ENCODE measurements at places on chromosomes 1 and 21.
A peak's percentile ranks its signal among the peaks of the same experiment; 100 is the strongest.

DNA sequence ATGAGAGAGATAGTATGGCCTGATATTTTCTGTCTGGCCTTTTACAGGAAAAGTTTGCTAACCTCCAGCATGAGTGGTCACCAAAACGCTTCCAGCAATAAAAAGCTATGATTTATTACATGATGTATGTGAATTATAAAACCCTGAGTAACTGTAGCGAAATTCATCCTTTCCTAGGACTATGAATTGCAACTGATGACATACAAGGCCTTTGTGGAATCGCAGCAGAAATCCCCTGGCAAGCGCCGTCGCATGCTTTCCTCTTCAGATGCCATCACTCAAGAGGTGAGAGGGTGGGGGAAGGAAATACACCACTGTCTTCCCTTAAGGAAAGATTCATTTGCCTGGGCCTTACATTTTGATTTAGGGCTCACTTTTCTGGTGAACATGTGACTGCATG lies 117.9 kb downstream of the MACF1 start:
- no peak for DNase-seq

DNA sequence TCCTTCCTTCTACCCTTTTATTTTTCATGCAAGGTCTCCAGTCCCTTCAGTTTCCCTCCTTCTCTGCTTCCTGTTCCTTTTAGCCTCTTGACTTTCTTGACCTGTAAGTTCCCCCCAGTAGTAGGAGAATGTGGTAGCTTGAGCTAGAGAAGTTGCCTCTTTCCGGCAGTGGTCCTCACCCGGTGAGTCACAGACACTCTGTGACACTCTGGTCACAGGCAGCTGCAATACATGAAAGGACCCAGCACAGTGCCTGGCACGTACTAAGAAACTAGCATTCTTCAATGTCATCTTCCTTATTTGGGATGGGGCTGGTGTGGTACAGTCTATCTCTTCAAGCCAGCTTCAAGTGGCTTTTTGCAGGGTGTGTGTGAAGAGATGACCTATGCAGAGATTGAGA lies 16.0 kb downstream of the PFKFB2 start:
- DNase-seq = no peak

- DNase-seq = no peak
These were observed 18.0 kb downstream of the UBE2T start for GRCh38 chr1:202323731-202324130.

GRCh38 chr1:27491748-27492700 lies 2.1 kb upstream of the WASF2 start:
- DNase-seq = no peak

- DNase-seq = no peak
These were observed 17.1 kb upstream of the SPSB1 start for GRCh38 chr1:9275567-9276034.

- no peak for DNase-seq
These were observed 105.0 kb upstream of the ADGRL2 start for GRCh38 chr1:81695741-81696140.

DNA sequence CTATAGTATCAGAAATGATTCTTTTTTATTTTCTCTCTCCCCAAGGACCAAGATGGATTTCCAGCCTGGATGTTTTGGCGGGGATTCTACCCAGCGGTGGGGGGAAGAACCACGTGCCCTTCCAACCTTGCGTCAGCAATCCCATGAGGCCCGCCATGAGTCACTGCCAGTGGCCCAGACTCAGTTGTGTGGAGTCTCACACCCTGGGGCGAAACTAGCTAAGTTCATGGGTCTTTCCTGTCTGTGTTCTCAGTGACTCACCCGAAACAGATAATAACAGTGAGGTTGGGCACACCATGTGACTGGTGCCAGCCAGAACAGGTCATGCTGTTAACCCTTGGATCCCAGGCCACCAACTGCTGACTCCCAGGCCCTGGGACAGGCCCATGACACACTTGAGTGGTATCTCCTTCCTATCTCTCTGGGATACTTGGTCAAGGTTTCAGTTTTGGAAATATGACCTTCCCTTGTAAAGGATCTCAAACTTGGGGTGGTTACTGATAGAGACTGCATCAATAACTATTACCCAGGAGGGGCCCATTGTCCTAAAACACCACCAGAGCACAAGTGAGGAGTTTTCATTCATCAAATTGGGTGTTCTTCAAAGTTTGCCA lies 98.0 kb upstream of the DUSP10 start:
- no peak for DNase-seq

GRCh38 chr1:173864179-173864867 lies 3.5 kb downstream of the GAS5 start:
- DNase-seq = no peak

DNA sequence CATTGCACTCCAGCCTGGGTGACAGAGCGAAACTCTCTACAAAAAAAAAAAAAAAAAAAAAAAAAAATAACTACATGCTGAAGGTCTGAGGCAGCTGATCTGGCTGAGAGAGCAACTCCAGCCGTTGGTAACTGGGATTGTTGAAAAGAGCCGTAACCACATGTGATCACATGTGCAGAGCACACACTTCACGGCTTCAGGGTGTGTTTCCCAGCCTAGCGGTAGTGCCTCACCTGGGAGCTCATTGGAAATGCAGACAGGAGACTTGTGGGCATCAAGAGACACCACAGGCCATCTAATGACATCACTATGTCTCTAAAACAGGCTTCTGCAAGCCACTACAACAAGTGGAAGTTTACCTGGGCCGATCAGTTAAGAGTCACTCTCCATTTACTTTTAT lies 11.8 kb upstream of the OTUD7B start:
- DNase-seq = peak; percentile 23
